Stomach (tissue), 19 donors: ENCODE measurements at places on chromosomes 4 and X.

DNA sequence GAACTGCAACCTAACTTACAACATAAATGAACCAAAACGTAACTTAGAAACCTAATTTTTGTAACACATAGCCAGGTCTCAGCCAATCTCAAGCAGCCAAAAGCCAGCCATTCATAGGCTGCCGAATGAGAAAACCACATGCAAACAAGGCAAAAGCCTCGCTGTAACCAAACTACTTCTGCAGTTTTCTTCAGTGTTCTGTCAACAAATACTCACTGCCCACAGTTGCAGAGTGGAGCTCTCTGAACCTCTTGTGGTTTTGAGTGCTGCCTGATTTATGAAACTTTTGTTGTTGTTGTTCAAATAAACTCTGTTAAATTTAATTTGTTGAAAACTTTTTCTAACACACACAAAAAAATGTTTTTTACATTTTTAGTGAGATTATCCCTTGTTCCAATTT, 251.2 kb downstream of the PAPSS1 start:
- DNase-seq = no peak
- H3K4me3 ChIP-seq = no peak overlapping the region
- no peaks in the 10 kb centered on the region for H3K36me3 ChIP-seq
- H3K27me3 ChIP-seq = no peaks in the 10 kb centered on the region

DNA sequence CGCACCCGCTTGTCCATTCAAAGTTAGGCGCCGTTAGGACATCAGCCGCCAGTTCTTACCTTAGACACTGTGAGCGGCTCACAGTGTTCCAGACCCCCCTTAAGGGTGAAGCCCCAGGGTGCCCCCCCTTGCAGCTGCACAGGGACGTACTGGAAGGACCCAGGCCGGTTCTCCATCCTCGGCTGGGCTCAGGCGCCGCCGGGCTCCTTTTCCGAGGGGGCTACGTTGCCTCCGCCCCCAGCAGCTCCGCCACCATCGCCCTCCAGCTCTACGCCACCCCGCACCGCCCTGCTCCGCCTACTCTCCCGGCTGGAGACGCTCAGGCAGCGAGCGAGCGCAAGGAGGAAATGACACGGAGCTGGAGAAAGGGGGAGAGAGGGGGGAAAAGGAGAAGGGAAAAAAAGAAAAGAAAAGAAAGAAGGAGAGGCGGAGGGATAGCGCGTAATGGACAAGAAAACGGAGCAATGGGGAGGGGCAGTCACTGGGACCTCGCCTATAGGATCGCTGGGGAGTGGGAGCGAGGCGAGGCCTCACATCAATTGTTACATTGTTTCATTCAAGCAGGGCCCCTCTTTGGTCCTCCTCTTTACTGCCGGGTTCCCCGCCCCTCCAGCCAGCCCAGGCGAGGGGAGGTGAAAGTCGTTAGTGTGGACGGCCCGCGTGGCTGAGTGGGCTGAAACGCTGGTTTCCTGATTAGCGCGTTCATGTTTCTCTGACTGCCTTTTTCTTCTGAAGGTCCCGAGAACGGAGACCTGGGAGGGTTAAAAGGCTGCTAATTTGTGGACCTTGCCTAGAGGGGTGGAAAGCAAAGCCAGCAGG, at the start of gene SHROOM4:
Gene SHROOM4, minus strand, starts transcription at position 352 of the 819 bp plus-strand sequence. Its CDS starts 176 bp downstream, at position 176.
- no peaks in the 10 kb centered on the region for H3K4me1 ChIP-seq
- DNase-seq = peak; percentile 88
- peak within 1 kb of the TSS; percentile 58 for H3K27ac ChIP-seq
- no peaks in the 10 kb centered on the region for H3K36me3 ChIP-seq
- peaks cover 16% of the 10 kb centered on the region for H3K27me3 ChIP-seq

DNA sequence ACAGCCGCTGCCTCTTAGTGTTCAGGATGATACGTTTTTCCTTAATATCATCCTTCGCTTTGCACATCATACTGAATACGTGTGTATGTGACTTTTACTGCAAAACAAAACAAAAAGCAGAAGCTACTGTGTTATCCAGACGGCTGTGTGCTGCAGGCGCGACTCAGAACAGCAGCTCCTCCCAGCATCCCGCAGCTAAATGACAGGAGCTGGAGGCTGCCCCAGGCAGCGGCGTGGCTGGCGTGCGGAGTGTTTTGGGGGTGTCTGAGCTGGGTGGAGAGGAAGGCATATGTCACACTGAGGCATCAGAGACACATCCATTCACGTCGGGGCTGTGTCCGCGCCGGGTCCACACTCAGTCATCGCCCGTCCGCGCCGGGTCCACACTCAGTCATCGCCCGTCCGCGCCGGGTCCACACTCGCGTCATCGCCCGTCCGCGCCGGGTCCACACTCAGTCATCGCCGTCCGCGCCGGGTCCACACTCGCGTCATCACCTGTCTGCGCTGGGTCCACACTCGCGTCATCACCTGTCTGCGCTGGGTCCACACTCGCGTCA, 16.6 kb downstream of the PCGF3 start:
- H3K27ac ChIP-seq = no peak overlapping the region
- DNase-seq = no peak
- peaks cover 49% of the 10 kb centered on the region for H3K4me1 ChIP-seq
- peaks cover 33% of the 10 kb centered on the region for H3K36me3 ChIP-seq
- no peaks in the 10 kb centered on the region for H3K27me3 ChIP-seq

DNA sequence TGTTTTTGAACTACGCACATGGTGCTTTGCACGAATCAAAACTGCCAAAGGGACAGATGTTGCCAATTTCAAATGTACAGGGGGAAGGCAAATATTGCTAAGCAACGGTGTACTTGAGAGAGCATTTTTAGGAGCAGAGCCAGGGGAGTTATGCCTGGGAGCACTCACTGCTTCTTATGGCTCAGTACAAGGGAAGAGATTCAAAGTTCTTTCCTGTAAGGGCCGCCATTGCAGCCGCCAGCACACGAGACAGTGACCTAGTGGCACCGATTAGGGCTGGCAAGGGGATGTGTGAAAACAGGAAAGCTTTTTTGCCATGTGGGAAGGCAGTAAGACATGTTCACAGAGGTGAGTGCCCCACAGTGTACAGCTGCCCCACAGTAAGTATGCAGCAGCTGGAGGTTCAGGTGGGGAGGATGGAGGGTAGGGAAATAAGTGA, 133.8 kb downstream of the AFF1 start:
- H3K27ac ChIP-seq = no peak overlapping the region
- H3K27me3 ChIP-seq = no peaks in the 10 kb centered on the region
- no peaks in the 10 kb centered on the region for H3K36me3 ChIP-seq

- no peaks in the 10 kb centered on the region for H3K27me3 ChIP-seq
- no peak overlapping the region for H3K4me3 ChIP-seq
- no peak overlapping the region for H3K27ac ChIP-seq
- H3K36me3 ChIP-seq = no peaks in the 10 kb centered on the region
- no peaks in the 10 kb centered on the region for H3K4me1 ChIP-seq
Measured at GRCh38 chr4:81580346-81580993, 108.8 kb upstream of the RASGEF1B start.

DNA sequence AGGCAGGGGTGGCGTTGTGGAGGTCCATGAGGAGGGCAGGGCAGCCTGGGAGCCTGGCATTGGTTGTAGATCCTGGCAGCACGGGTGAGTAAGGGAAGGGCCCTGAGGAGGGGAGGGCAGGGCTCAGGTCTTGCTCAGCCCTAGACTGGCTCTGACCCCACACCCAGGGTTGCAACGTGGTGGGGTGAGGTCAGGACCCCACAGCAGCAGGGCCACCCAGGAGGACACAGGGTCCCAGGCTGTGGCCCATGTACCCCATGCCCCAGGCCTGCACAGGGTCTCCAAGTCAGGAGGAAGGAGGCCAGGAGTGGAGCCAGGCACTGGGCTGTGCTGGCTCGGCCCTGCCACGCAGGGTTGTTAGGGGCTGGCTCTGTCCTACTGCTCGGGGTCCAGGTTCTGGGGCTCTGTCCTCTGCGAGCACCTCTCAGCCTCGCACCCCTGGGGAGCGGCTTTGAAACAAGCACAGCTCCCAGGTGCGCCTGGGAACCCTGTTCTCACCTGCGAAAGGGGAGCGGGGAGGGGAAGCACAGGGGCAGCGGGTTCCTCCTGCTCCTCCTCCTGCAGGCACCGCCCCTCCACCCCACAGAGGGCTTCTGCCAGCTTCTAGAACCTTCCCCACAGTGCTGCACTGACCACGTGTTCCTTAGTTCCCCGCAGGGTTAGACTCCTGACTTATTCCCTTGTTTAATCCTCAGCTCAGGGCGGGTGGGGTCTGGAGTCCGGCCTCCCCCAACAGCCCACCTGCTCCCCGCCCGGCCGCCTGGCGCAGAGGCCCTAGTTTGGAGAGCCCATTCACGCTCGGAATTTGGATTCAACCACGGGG, 20.4 kb downstream of the MSANTD1 start:
- H3K27me3 ChIP-seq = no peaks in the 10 kb centered on the region
- H3K4me1 ChIP-seq = peaks cover 4% of the 10 kb centered on the region
- no peak for DNase-seq
- H3K4me3 ChIP-seq = no peak overlapping the region
- H3K36me3 ChIP-seq = no peaks in the 10 kb centered on the region
- no peak overlapping the region for H3K27ac ChIP-seq

- H3K4me3 ChIP-seq = no peak within 1 kb of the TSS
- H3K27me3 ChIP-seq = no peaks in the 10 kb centered on the region
- H3K4me1 ChIP-seq = no peaks in the 10 kb centered on the region
- H3K27ac ChIP-seq = no peak within 1 kb of the TSS
Measured at GRCh38 chr4:74308215-74308614, at the start of gene EPGN. TSS of gene EPGN (plus strand) at chr4:74308470. CDS start at chr4:74308534, 64 bp downstream.

DNA sequence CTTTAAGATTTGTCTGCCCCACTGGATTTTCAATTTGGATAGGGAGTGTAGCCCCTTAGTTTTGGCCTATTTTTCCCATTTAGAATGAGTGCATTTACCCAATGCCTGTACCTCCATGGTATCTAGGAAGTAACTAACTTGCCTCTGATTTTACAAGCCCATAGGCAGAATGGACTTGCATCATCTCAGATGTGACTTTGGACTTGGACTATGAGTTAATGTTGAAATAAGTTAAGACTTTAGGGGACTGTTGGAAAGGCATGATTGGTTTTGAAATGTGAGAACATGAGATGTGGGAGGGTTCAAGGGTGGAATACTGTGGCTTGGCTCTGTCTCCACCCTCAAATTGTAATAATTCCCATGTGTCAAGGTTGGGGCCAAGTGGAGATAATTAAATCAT, 2480.2 kb downstream of the PCDH7 start:
- H3K36me3 ChIP-seq = no peaks in the 10 kb centered on the region
- H3K27ac ChIP-seq = no peak overlapping the region
- DNase-seq = no peak

- no peaks in the 10 kb centered on the region for H3K4me1 ChIP-seq
- H3K4me3 ChIP-seq = no peak overlapping the region
- H3K36me3 ChIP-seq = no peaks in the 10 kb centered on the region
- no peaks in the 10 kb centered on the region for H3K27me3 ChIP-seq
Measured at GRCh38 chr4:10635091-10635490, 49.5 kb downstream of the CLNK start.

GRCh38 chr4:124372916-124373315, 339.6 kb downstream of the ANKRD50 start:
- H3K4me3 ChIP-seq = no peak overlapping the region
- H3K27ac ChIP-seq = no peak overlapping the region
- no peaks in the 10 kb centered on the region for H3K36me3 ChIP-seq

DNA sequence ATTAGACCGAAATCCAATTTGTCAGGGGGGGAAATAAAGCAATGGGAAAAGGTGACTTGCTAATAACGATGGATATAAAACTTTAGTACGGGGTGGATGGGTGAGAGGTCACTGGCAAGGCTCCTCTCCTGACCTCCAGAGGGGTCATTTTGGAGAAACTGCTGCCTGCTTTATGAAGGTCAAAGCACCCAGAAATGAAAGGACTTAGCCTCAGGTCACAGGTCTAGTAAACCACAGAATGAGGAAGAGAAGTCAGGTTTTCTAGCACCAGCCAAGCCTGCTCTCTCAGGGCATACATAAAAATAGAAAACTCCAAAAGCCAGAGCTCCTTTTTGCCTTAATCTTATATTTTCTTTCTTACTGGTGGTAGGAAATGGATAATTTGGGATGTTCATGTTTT, 134.2 kb downstream of the SHROOM3 start:
- no peaks in the 10 kb centered on the region for H3K36me3 ChIP-seq
- H3K27me3 ChIP-seq = no peaks in the 10 kb centered on the region
- peak overlapping the region; percentile 68 for H3K27ac ChIP-seq
- H3K4me3 ChIP-seq = no peak overlapping the region

GRCh38 chrX:104435249-104435648, 130.8 kb upstream of the IL1RAPL2 start:
- no peaks in the 10 kb centered on the region for H3K4me1 ChIP-seq
- H3K4me3 ChIP-seq = no peak overlapping the region
- DNase-seq = no peak

- no peaks in the 10 kb centered on the region for H3K36me3 ChIP-seq
- no peak for DNase-seq
- H3K27ac ChIP-seq = no peak overlapping the region
- no peaks in the 10 kb centered on the region for H3K27me3 ChIP-seq
- no peak overlapping the region for H3K4me3 ChIP-seq
Measured at GRCh38 chrX:84724576-84724975, 222.3 kb upstream of the HDX start.

- no peaks in the 10 kb centered on the region for H3K27me3 ChIP-seq
- no peak for DNase-seq
- H3K27ac ChIP-seq = no peak overlapping the region
- H3K4me1 ChIP-seq = no peaks in the 10 kb centered on the region
- peaks cover 58% of the 10 kb centered on the region for H3K36me3 ChIP-seq
Measured at GRCh38 chr4:25123236-25123635, 37.0 kb downstream of the SEPSECS start.

GRCh38 chrX:48919360-48919841, 577 bp upstream of the PIM2 start:
- H3K4me3 ChIP-seq = peak overlapping the region; percentile 59
- H3K4me1 ChIP-seq = peaks cover 13% of the 10 kb centered on the region
- no peaks in the 10 kb centered on the region for H3K27me3 ChIP-seq
- peaks cover 46% of the 10 kb centered on the region for H3K36me3 ChIP-seq
- no peak for DNase-seq

DNA sequence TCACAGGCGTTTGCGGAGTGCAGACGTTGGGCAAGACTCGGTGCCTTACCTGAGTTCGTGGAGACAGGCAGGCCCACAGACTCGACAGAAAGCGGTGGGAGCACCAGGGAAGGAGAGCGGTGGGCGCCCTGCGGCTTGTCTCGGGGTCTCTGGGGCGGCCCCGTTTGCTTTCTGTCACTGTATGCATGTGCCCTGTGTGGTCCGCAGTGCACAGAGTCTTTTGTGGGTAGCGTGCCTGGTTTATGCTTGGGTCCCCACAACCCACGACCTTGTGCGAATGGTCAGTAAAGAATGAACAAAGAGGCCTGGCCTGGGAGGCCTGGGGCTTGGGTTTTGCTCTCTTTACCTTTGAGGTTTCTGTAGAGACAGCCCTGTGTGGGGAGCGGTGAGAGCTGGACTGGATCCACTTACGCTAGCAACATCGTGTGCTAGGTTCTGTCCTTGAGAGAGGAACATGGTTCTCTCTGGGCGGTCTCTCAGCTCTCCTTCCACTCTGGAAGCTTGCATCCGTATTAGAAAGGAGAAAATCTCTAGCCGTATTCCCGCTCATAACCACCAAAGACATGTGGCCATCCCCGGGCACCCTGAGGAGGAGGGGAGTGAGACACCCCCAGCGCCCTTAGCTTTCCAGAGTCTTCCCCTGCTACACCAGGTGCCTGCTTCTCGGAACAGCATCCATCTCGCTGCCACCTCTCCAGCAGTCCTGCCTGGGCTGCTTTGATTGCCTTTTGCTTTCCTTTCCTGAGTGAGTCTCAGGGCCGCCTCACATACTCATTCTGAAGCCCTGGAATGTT, 1.2 kb downstream of the TADA2B start:
- peak overlapping the region; percentile 98 for H3K4me3 ChIP-seq
- no peaks in the 10 kb centered on the region for H3K27me3 ChIP-seq
- H3K4me1 ChIP-seq = peaks cover 63% of the 10 kb centered on the region
- no peak for DNase-seq
- H3K36me3 ChIP-seq = peaks cover 3% of the 10 kb centered on the region
